PC-9 (cell line): ENCODE measurements at places on chromosomes 12 and 14.

GRCh38 chr14:47332939-47333338 lies 342.5 kb downstream of the MDGA2 start:
- H3K27ac ChIP-seq, result no peak overlapping the region
- DNase-seq, result no peak
- no peak overlapping the region for H3K4me3 ChIP-seq

DNA sequence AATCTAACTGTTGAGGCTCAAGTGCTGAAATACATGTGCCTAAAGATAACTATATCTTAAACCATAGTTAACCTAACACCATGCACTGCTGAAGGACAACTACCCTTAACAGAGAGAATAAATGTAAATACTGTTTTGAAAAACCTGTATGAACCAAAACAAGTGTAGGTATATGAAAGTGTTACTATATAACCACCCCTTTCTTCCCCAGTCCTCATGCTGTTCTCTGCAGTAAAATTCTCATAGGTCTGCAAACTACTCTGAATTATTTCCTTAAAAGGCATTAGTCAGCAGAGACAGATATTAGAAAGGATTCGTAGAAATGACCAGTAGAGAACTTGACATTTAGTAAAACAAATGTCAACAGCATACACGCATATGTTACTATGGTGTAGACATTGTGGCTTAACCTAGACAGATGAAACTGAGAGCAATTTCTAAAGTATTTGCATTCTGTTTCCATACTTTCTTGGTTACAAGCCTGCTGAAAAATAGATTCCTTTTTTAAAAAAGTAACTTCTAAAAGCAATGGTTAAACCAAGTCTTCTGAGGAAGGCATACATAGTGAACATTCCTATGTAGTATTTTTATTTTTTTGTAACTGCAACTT lies 13.9 kb downstream of the CSRP2 start:
- no peak overlapping the region for H3K4me3 ChIP-seq
- no peaks in the 10 kb centered on the region for H3K4me1 ChIP-seq
- no peak overlapping the region for H3K27ac ChIP-seq
- no peaks in the 10 kb centered on the region for H3K36me3 ChIP-seq
- DNase-seq, result no peak

DNA sequence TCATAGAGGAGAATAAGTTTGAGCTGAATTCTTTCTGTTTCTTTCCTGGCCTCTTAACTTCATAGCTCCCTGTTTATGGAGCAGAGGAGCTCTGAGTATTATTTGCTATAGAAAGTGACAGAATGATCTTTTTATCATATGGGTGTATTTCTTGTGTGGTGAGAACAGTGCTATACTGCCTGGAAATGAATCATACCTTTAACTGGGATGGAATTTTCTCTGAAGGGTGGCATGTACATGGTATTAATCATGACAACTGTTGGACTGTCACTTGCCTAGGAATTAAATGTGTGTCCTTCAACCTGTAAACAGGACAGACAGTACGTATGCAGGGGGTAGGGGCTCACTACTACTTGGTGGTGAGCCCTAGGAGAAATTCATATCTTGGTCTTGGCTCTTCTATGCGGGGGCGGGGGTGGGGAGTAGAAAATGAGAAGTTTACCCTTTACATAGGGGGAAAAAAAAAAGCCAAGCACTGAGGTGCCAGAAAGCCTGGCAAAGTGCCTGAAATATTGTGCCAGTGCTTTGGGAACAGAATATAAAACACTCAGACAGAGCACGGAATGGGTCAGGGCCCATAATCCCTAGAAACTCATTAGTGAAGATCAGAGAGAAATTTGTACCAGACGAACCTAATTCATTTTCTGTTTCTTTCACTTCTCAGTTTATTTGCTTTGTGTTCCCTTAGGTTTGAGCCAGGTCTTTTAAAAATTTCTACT lies 33.8 kb downstream of the ARMH4 start:
- H3K4me1 ChIP-seq, result peaks cover 11% of the 10 kb centered on the region; the same call in 1 of the 2 replicates
- H3K4me3 ChIP-seq, result no peak overlapping the region
- H3K27ac ChIP-seq, result no peak overlapping the region
- no peaks in the 10 kb centered on the region for H3K27me3 ChIP-seq

GRCh38 chr12:53805067-53805466 lies 53.3 kb upstream of the CISTR start:
- peak overlapping the region; percentile 96 for H3K27ac ChIP-seq
- H3K4me3 ChIP-seq, result peak overlapping the region; percentile 32; the same call in 1 of the 2 replicates
- H3K36me3 ChIP-seq, result no peaks in the 10 kb centered on the region
- DNase-seq, result peak; percentile 78

DNA sequence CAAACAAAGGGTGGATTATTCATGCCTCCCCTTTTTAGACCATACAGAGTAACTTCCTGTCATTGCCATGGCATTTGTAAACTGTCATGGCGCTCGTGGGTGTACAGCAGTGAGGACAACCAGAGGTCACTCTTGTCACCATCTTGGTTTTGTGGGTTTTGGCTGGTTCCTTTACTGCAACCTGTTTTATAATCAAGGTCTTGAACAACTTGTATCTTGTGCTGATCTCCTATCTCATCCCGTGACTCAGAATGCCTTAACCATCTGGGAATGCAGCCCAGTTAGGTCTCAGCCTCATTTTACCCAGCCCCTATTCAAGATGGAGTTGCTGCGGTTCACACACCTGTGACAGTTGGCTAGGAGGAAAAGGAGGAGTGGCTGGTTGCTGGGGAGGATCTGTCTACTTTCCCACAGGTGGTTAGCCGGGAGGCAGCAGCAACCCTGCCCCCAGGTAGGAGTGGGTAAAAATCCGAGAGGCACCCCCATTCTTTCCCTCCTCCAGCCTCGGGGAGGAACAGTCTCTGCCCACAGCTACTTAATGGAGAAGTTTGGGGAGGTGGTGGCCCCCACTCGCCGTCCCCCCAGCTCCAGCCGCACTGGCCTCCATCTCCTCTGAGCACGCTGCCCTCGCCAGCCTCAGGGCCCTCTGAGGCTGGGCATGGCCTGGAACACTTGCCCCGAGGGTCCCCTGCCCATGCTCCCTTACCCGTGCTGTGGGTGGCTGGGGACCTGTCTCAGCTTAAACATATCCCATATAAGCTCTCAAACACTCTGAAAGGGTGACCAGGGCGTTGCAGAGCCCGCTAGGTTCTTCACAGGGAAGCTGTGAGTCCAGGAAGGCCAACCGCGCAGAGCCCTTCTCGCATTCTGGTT lies 41.7 kb downstream of the SMIM41 start:
- H3K27me3 ChIP-seq, result no peaks in the 10 kb centered on the region
- no peak overlapping the region for H3K27ac ChIP-seq
- H3K4me1 ChIP-seq, result peaks cover 16% of the 10 kb centered on the region
- H3K36me3 ChIP-seq, result no peaks in the 10 kb centered on the region

- no peaks in the 10 kb centered on the region for H3K27me3 ChIP-seq
- no peaks in the 10 kb centered on the region for H3K36me3 ChIP-seq
- no peak overlapping the region for H3K4me3 ChIP-seq
- DNase-seq, result no peak
Observed at GRCh38 chr12:44750468-44750867, 125.6 kb downstream of the NELL2 start.

GRCh38 chr14:25237845-25238244 lies 187.9 kb upstream of the STXBP6 start:
- no peak overlapping the region for H3K27ac ChIP-seq
- H3K36me3 ChIP-seq, result no peaks in the 10 kb centered on the region
- DNase-seq, result peak; percentile 8
- no peaks in the 10 kb centered on the region for H3K4me1 ChIP-seq

GRCh38 chr14:101031186-101031585 lies 127.7 kb upstream of the RTL1 start:
- no peaks in the 10 kb centered on the region for H3K4me1 ChIP-seq
- no peak overlapping the region for H3K4me3 ChIP-seq
- no peak for DNase-seq
- H3K36me3 ChIP-seq, result no peaks in the 10 kb centered on the region
- no peak overlapping the region for H3K27ac ChIP-seq
- H3K27me3 ChIP-seq, result peaks cover 91% of the 10 kb centered on the region

- no peaks in the 10 kb centered on the region for H3K27me3 ChIP-seq
- no peak overlapping the region for H3K27ac ChIP-seq
- H3K4me3 ChIP-seq, result no peak overlapping the region
Observed at GRCh38 chr12:67390273-67390672, 121.1 kb downstream of the CAND1 start.

GRCh38 chr14:80906336-80906735 lies 35.2 kb downstream of the CEP128 start:
- no peaks in the 10 kb centered on the region for H3K4me1 ChIP-seq
- H3K4me3 ChIP-seq, result no peak overlapping the region
- H3K27ac ChIP-seq, result no peak overlapping the region
- H3K27me3 ChIP-seq, result no peaks in the 10 kb centered on the region
- no peaks in the 10 kb centered on the region for H3K36me3 ChIP-seq

DNA sequence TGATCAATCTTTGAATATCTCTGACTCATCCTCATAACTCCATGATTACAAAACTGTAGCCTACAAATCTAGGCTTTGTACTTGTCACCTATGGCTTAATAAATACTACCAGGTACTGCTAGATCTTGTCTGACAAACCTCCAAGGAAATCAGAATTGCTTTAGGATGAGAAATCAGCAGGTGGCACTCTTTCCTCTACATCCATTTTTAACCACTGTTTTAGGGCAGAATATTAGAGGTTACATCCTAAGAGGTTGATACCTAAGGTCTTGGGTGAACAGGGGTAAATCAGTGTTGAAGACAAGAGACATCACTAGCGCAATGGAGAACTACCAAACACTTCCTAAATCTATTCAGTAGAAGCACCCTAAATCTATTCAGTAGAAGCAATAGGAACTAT lies 63.1 kb upstream of the SOX5 start:
- no peak overlapping the region for H3K27ac ChIP-seq
- H3K4me1 ChIP-seq, result no peaks in the 10 kb centered on the region
- DNase-seq, result no peak
- H3K27me3 ChIP-seq, result peaks cover 13% of the 10 kb centered on the region; the same call in 1 of the 2 replicates
- no peak overlapping the region for H3K4me3 ChIP-seq

DNA sequence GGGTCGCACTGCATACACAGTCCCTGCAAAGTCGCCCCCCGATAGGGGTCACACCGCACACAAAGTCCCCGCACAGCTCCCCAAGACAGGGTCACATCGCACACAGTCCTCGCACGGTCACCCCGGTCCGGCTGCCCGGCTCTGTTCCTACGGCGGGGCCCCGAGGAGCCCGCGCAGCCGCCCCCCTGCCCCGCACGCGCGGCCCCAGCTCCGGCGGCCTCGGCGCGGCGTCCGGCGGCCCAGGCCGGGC lies 300 bp downstream of the SSH1 start:
- H3K36me3 ChIP-seq, result no peaks in the 10 kb centered on the region
- H3K4me1 ChIP-seq, result peaks cover 41% of the 10 kb centered on the region
- H3K27me3 ChIP-seq, result no peaks in the 10 kb centered on the region
- no peak for DNase-seq
- peak overlapping the region; percentile 98 for H3K4me3 ChIP-seq

DNA sequence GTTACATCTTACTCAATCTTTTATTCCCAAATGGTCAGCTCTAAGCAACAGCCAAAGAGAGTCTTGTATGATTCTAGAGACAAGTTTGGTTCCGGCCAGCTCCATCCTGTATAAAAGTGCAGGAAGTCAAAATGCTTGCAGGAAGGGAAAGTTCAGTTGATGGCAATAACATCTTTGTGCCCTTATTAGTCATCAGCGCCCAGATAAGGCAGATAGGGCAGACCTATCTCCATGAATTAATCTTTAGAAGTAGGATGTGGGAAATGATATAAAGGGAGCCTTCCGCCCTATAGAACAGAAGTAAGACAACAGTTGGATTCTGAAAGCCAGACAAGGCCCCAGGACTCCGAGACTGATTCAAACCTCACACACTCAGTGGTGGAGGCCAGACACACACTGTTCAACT lies 6.4 kb downstream of the GNS start:
- no peak overlapping the region for H3K4me3 ChIP-seq
- DNase-seq, result no peak
- peak overlapping the region; percentile 8; the same call in 1 of the 2 replicates for H3K27ac ChIP-seq

- H3K27me3 ChIP-seq, result no peaks in the 10 kb centered on the region
- peaks cover 27% of the 10 kb centered on the region for H3K4me1 ChIP-seq
- no peak overlapping the region for H3K27ac ChIP-seq
- no peak overlapping the region for H3K4me3 ChIP-seq
Observed at GRCh38 chr12:53431187-53431586, 7.5 kb downstream of the AMHR2 start.

- DNase-seq, result no peak
- no peaks in the 10 kb centered on the region for H3K4me1 ChIP-seq
- H3K36me3 ChIP-seq, result no peaks in the 10 kb centered on the region
- no peak overlapping the region for H3K27ac ChIP-seq
Observed at GRCh38 chr14:60101786-60102185, 10.1 kb downstream of the PCNX4 start.

- H3K4me3 ChIP-seq, result no peak overlapping the region
- no peak overlapping the region for H3K27ac ChIP-seq
- no peaks in the 10 kb centered on the region for H3K4me1 ChIP-seq
- H3K36me3 ChIP-seq, result no peaks in the 10 kb centered on the region
Observed at GRCh38 chr14:23392613-23393012, 15.5 kb downstream of the MYH6 start.

- H3K27ac ChIP-seq, result no peak overlapping the region
- no peak overlapping the region for H3K4me3 ChIP-seq
- no peaks in the 10 kb centered on the region for H3K36me3 ChIP-seq
- DNase-seq, result no peak
- peaks cover 6% of the 10 kb centered on the region; the same call in 1 of the 2 replicates for H3K27me3 ChIP-seq
- no peaks in the 10 kb centered on the region for H3K4me1 ChIP-seq
Observed at GRCh38 chr12:9118158-9118557, 2.4 kb upstream of the A2M start.

- H3K36me3 ChIP-seq, result no peaks in the 10 kb centered on the region
- DNase-seq, result no peak
- no peak overlapping the region for H3K4me3 ChIP-seq
Observed at GRCh38 chr12:119005085-119005484, 23.7 kb downstream of the SRRM4 start.
